ENCODE measurements at places on chromosomes 5 and 9.

DNA sequence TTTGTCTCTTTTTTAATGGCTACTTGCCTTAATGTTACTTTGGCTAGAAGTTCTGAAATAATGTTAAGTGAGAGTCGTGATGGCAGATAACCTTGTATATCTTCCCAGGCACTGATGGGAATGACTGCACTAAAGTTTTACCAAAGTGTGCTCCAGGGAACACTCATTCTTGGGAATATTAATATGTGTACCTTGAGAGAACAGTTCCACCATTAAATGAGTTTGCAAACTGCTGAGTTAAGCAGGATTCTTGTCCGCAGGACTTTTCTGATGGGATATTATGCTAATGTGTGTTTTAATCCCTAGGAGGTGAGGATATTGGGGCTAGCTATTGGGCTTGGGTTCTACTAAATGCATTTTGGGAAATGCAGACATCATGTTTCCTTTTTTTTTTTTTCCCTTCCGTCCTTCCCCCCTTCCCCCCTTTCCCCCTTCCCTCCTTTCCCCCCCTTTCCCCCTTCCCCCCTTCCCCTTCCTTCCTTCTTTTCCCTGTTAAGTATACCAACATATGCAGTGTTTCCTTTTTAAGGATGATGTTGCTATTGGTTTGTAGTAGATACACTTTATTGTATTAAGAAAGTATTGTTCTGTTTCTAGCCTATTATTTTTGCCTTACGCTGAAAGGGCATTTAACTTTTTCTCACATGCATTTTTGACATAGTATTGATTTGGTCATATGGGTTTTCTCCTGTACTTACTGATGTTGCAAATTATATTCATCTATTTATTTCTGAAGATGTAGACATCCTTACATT lies 15.5 kb downstream of the ZBTB34 start:
- DNase-seq: no peak

DNA sequence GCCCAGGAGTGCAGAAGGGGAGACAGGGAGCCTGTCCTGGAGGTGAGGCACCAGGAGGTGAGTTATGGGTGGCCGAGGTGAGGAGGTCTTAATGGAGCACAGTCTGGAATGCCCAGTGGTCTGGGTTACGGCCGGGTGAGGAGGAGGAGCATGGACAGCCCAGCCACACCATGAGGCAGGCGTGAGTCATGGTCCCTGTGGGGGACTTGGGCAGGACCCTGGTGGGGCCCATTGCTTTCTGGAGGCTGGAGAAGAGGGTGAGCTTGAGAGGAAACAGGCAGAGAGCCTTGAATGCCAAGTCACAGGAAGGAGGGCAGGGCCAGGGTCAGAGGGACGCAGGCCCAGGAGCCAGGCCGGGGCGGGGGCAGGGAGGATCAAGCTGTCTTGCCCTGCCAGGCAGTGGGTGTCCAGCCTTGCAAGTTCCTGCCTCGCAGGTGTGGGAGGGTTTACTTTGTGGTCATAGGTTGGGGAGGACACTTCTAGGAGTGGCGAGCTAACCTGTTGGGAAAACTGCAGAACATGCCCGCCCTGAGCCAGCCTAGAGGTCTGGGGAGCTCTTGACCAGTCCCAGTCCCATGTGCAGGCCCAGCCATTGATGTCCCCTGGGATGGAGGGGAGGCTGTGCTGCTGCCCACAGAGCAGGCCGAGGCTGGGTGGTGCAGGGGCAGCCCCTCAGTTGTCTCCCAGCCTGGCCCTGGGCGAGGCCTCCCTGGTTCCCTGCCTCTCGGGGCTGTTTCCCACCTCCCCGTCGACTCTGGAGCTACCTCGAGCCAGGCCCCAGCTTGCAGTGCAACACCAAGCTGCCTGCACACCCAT lies 2.8 kb downstream of the CACNA1B start:
- no peak for DNase-seq

GRCh38 chr5:30596495-30597064 lies 596.9 kb upstream of the CDH6 start:
- DNase-seq: no peak

DNA sequence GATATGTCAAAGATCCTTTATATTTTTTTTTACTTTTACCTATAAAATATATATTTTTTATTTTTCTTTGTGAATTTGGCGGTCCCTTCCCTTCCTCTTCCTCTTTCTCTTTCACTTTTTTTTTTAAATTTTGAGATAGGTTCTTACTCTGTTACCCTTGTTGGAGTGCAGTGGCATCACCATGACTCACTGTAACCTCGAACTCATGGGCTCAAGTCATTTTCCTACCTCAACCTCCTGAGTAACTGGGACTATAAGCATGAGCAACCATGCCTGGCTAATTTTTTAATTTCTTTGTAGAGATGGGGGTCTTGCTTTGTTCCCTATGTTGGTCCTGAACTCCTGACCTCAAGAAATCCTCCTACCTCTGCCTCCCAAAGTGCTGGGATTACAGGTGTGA lies 258.0 kb upstream of the CLINT1 start:
- no peak for DNase-seq

DNA sequence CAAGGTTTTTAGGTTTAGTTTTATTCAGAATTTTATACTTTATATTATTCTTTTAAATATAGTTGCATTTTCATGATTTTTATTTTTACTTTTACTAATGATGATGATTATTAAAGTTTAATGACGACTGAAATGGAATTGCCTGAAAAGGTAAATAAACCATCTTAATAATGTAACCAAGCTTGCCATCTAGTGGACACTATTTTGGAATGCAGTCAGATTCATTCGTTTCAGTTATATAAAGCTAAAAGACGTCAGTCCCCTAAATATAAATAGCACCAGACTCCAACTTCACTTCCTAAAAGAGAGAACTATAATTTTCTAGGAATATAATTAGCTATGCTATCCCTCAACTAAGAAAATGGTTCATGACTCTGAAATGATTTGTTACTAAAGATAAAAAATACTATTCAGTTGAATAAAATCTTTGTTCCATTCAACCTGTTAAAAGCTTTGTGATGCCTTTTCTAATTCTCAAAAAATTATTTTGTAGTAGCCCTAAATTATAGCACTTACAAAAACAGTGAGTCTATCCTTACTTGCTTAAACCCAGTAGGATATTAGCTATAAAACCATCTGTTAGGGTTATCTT lies 19.9 kb downstream of the ABITRAM start:
- DNase-seq: no peak

GRCh38 chr5:135491552-135492318 lies 39.6 kb upstream of the TIFAB start:
- DNase-seq: no peak

DNA sequence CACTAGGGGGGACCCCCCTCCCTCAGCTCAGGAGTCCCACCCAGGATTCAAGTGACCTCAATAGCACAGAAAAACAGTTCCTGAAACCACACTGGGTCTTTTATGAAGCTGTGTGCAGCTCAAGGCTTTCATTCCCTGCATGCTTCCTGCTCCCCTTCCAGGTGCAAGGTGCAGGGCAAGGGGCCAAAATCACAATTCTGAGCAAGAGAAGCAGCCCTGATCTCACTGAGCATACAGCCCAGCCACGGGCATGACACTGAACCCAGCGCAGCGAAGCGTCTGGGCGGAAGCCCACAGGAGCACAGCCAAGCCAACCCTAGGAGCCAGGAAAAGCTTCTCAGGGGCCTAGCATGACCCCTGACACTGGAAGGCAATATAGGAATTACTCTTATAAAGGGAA lies 62.9 kb downstream of the IRX2 start:
- DNase-seq: no peak

GRCh38 chr9:72338631-72339030 lies 26.4 kb downstream of the ZFAND5 start:
- no peak for DNase-seq
